ENCODE measurements at places on chromosomes 5 and 9. TPM values are rescaled to one million over a fixed set of nuclear protein-coding genes. Genes with fewer than 3 reads are reported as not detected.

- H3K36me3 ChIP-seq, result no peaks in the 10 kb centered on the region
- no peak overlapping the region for H3K4me3 ChIP-seq
- DNase-seq, result no peak
- peaks cover 33% of the 10 kb centered on the region for H3K4me1 ChIP-seq
- no peaks in the 10 kb centered on the region for H3K27me3 ChIP-seq
- H3K27ac ChIP-seq, result no peak overlapping the region
These were observed 168.5 kb downstream of the DOCK2 start for GRCh38 chr5:169805527-169805934.

Gene STPG3
- total RNA-seq, result not detected

Gene SAXO1
- total RNA-seq, result not detected

DNA sequence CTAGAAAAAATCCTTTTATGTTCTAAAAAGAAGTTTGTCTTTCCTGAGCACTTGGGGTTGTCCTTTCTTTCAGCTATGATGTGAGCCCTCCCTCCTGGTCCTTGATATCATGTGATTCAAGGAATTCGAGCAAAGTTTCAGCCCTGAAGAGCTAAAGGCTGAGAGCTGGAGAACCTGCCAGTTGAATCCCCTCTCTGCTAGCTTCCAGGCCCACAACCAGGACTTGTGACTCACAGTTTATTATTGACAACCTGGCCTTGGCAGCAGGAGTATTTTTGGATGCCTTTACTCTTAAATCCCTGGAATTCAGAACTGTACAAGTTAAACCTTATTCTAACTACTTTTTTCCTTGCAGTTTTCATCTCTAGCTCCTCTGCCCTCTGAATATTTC lies 182.8 kb downstream of the SPOCK1 start:
- DNase-seq, result no peak
- peaks cover 5% of the 10 kb centered on the region for H3K4me1 ChIP-seq
- H3K27ac ChIP-seq, result no peak overlapping the region
- H3K27me3 ChIP-seq, result no peaks in the 10 kb centered on the region
- no peaks in the 10 kb centered on the region for H3K36me3 ChIP-seq

- no peak for DNase-seq
- H3K36me3 ChIP-seq, result no peaks in the 10 kb centered on the region
- no peaks in the 10 kb centered on the region for H3K27me3 ChIP-seq
- no peak overlapping the region for H3K27ac ChIP-seq
These were observed 13.1 kb upstream of the NCS1 start for GRCh38 chr9:130159057-130159456.

GRCh38 chr5:83510260-83510659 lies 38.7 kb downstream of the VCAN start:
- H3K4me3 ChIP-seq, result no peak overlapping the region
- no peaks in the 10 kb centered on the region for H3K4me1 ChIP-seq
- no peak overlapping the region for H3K27ac ChIP-seq
- no peaks in the 10 kb centered on the region for H3K27me3 ChIP-seq

DNA sequence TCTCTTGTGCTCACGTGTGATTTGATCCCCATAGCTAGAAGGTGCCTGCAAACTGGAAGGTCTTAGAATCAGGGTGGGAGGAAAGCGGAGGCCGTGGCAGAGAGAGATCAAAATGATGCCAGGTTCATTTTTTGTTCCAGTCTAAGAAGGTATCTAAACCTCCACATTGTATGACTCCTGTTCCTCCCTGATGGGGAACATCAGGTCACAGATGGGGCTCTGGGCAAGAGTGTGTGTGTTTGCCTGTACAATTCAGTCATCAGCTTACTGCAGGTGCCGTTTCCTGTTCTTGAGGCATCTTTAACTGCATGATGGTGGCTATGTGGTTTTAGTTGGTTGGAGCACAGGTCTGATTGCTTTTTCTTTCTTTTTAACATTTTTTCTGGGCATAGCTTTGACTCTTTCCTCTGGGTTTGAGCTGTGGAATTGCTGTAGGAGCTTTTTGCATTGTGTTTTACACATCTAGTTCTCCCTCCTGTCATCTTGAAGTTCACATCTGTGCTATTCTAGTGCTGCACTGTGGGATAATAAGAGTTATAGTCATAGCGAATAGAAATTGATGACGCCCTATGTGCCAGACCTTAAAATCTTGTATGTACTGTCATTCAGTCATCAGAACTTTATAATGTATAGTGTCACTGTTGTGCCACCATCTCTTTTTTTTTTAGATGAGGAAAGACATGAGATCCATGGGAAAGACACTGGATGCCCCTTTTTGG lies 30.8 kb downstream of the ARHGAP26 start:
- DNase-seq, result no peak
- no peak overlapping the region for H3K4me3 ChIP-seq
- no peak overlapping the region for H3K27ac ChIP-seq
- H3K36me3 ChIP-seq, result no peaks in the 10 kb centered on the region
- H3K27me3 ChIP-seq, result no peaks in the 10 kb centered on the region

GRCh38 chr5:142500227-142500905 lies 175.5 kb upstream of the SPRY4 start:
- no peak overlapping the region for H3K27ac ChIP-seq
- no peaks in the 10 kb centered on the region for H3K36me3 ChIP-seq
- H3K4me3 ChIP-seq, result no peak overlapping the region

- no peaks in the 10 kb centered on the region for H3K36me3 ChIP-seq
- H3K27me3 ChIP-seq, result no peaks in the 10 kb centered on the region
- no peak overlapping the region for H3K27ac ChIP-seq
- no peak overlapping the region for H3K4me3 ChIP-seq
These were observed 126.7 kb upstream of the SHB start for GRCh38 chr9:38195737-38196161.

GRCh38 chr9:133144904-133145851 lies 18.5 kb downstream of the GBGT1 start:
- DNase-seq, result no peak
- no peaks in the 10 kb centered on the region for H3K36me3 ChIP-seq
- peaks cover 4% of the 10 kb centered on the region for H3K27me3 ChIP-seq
- H3K4me3 ChIP-seq, result peak overlapping the region; percentile 66

GRCh38 chr5:128376577-128376976 lies 161.5 kb downstream of the FBN2 start:
- H3K4me1 ChIP-seq, result no peaks in the 10 kb centered on the region
- H3K36me3 ChIP-seq, result no peaks in the 10 kb centered on the region
- no peak overlapping the region for H3K4me3 ChIP-seq

GRCh38 chr5:149405550-149406202 lies 26.6 kb upstream of the IL17B start:
- no peak overlapping the region for H3K27ac ChIP-seq
- no peaks in the 10 kb centered on the region for H3K36me3 ChIP-seq
- DNase-seq, result no peak
- no peaks in the 10 kb centered on the region for H3K27me3 ChIP-seq
- no peak overlapping the region for H3K4me3 ChIP-seq
- H3K4me1 ChIP-seq, result peaks cover 6% of the 10 kb centered on the region

DNA sequence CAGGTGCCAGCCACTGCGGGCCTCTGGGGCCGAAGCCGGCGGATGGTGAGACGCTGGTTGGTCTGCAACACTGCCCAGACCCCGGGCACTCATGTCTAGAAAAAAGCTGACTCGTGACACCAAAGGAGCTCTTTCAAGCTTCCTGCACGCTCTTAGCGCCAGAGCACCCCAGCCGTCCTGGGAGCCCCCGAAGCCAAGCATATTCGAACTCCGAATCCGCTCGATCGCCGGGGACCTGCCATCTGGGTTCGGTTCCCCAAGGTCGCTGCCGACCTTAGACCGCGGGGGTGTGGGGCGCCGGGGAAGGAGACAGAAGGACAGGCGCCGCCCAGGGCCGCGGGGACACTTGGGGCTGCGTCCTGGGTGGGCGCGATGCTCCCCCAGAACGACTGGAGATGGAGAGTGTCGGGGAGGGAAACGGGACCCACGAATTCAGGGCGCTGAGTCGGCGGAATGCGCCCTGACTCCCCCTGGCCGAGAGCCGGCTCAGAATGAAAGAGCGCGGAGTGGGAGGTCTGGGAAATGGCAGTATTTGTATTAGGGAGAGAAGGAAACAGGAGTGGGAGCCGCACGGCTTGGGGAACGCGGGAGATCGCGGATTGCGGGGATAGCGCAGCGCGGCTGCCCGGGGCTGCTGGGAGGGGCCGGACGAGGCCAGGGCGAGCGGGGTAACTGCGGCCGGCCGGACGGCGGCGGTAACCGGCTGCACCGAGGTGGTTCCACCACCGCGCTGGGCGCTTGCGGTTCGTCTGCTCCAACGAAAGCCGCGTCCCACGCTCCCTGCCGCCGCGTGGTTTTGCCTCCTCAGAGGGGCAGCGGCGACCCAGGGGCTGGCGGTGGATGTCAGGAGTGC lies 20.1 kb upstream of the MARCHF6 start:
- H3K4me1 ChIP-seq, result no peaks in the 10 kb centered on the region

DNA sequence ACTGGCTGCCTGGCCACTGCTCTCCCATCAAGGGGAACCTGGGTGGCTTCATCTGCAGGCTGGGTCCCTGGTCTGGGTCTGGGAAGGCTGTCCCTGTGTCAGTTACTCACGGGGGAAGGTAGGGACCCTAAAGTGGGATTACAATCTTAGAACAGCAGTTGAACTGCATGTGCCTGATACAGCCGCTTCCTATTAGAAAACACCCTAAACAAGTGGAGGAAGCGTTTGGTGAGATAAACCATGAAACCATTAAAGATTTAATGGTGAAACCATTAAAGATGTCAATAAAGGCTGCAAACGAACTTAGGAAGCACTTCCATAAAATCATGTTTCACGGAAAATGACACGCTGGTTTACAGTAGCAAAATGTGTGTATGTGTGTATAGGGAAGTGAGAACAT lies 2.5 kb upstream of the GFI1B start:
- DNase-seq, result no peak
- H3K27me3 ChIP-seq, result peaks cover 24% of the 10 kb centered on the region
- no peaks in the 10 kb centered on the region for H3K36me3 ChIP-seq
- H3K27ac ChIP-seq, result no peak overlapping the region
- peaks cover 11% of the 10 kb centered on the region for H3K4me1 ChIP-seq

Gene PCAT7
- total RNA-seq, result 5.5 TPM

Gene FOXD4
- 0.31 TPM for total RNA-seq

GRCh38 chr5:107665036-107665570 lies 5.6 kb downstream of the EFNA5 start:
- no peak overlapping the region for H3K27ac ChIP-seq
- DNase-seq, result no peak
- H3K4me3 ChIP-seq, result no peak overlapping the region

DNA sequence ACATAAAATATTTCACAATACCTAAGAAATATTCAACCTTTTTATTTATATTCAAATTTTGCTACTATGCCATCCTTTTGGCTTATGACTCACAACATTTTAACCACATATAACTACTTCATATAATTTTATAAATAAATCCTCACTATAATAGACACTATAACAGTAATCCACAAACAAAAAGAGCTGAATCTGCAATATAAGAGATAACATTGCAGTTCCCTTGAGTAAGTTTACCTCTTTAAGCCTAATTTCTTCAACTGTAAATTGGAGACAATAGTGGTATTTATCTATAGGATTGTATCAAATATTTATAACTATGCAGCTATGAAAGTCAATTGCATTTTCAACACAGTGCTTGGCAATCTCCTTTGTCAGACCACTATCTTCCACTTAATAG lies 1084.5 kb downstream of the NR2F1-AS1 start:
- H3K36me3 ChIP-seq, result no peaks in the 10 kb centered on the region
- no peaks in the 10 kb centered on the region for H3K4me1 ChIP-seq
- no peaks in the 10 kb centered on the region for H3K27me3 ChIP-seq
- no peak overlapping the region for H3K4me3 ChIP-seq

- no peak for DNase-seq
- no peaks in the 10 kb centered on the region for H3K27me3 ChIP-seq
- H3K27ac ChIP-seq, result no peak overlapping the region
- H3K36me3 ChIP-seq, result no peaks in the 10 kb centered on the region
These were observed 585.3 kb downstream of the EBF1 start for GRCh38 chr5:158514319-158514985.

GRCh38 chr5:159242656-159243055 lies 20.4 kb upstream of the UBLCP1 start:
- H3K4me1 ChIP-seq, result no peaks in the 10 kb centered on the region
- DNase-seq, result no peak
- no peaks in the 10 kb centered on the region for H3K36me3 ChIP-seq
- no peak overlapping the region for H3K4me3 ChIP-seq
- no peak overlapping the region for H3K27ac ChIP-seq
- no peaks in the 10 kb centered on the region for H3K27me3 ChIP-seq

Gene ARID3C
- 0.49 TPM for total RNA-seq

Gene CARTPT
- total RNA-seq, result not detected

Gene COL5A1
- 13.1 TPM for total RNA-seq

- H3K4me3 ChIP-seq, result no peak overlapping the region
- DNase-seq, result no peak
- H3K27me3 ChIP-seq, result no peaks in the 10 kb centered on the region
- H3K36me3 ChIP-seq, result no peaks in the 10 kb centered on the region
These were observed 19.3 kb upstream of the GZMK start for GRCh38 chr5:55004729-55005128.

GRCh38 chr5:177025101-177025601 lies 2.7 kb downstream of the ZNF346 start:
- H3K4me3 ChIP-seq, result no peak overlapping the region
- H3K27ac ChIP-seq, result no peak overlapping the region
- H3K4me1 ChIP-seq, result peaks cover 6% of the 10 kb centered on the region
- no peaks in the 10 kb centered on the region for H3K27me3 ChIP-seq
- no peaks in the 10 kb centered on the region for H3K36me3 ChIP-seq

DNA sequence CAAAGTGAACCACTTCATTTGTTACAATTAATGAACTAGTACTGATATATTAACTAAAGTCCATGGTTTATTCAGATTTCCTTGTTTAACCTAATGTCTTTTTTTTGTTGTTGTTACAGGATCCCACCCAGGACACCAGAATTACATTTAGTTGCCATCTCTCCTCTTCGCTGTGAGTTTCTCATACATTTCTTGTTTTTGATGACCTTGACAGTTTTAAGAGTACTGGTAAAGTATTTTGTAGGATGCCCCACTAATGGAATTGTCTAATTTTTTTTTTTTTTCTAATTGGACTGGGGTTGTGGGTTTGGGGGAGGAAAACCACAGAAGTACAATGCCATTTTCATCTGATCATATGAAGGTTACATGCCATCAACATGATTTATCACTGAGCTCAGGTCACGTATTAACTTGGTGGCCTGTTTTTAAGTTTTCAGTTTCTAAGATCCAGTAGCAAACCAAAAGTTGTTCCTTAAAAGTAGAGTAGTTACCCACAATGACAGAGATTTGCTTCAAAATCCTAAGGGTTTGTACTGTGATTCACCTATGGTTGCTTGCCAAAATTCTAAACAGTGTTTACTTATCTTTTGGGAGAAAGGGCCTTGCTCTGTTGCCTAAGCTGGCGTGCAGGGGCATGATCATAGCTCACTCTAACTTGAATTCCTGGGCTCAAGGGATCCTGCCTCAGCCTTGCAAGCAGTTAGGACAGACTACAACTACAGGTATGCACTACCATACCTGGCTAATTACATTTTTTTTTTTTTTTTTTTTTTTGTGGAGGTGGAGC lies 4.5 kb upstream of the OTULIN start:
- DNase-seq, result no peak
- no peak overlapping the region for H3K27ac ChIP-seq
- peaks cover 5% of the 10 kb centered on the region for H3K4me1 ChIP-seq
- no peaks in the 10 kb centered on the region for H3K36me3 ChIP-seq

Gene WDR38
- total RNA-seq, result not detected

Gene C9orf153
- 0.12 TPM for total RNA-seq

Gene OLFM1
- 30.4 TPM for total RNA-seq

GRCh38 chr5:172395483-172395882 lies 58.8 kb downstream of the SH3PXD2B start:
- no peak for DNase-seq
- no peaks in the 10 kb centered on the region for H3K27me3 ChIP-seq
- peaks cover 12% of the 10 kb centered on the region for H3K4me1 ChIP-seq
- H3K27ac ChIP-seq, result no peak overlapping the region

Gene PCDHGB6
- 8.1 TPM for total RNA-seq

- no peak overlapping the region for H3K4me3 ChIP-seq
- 0 out of 2 replicates have a peak, but pooled peaks cover 3% of the 10 kb centered on the region for H3K4me1 ChIP-seq
- peaks cover 28% of the 10 kb centered on the region for H3K27me3 ChIP-seq
- no peak for DNase-seq
- H3K27ac ChIP-seq, result no peak overlapping the region
These were observed 4.2 kb upstream of the SCGB3A1 start for GRCh38 chr5:180595381-180596114.

All from GM23338 (cell line).